AG10803 (cell line): ENCODE measurements at places on chromosomes 6 and 20.

GRCh38 chr6:149919834-149920225, 3.1 kb downstream of the RAET1G start:
- DNase-seq: no peak

DNA sequence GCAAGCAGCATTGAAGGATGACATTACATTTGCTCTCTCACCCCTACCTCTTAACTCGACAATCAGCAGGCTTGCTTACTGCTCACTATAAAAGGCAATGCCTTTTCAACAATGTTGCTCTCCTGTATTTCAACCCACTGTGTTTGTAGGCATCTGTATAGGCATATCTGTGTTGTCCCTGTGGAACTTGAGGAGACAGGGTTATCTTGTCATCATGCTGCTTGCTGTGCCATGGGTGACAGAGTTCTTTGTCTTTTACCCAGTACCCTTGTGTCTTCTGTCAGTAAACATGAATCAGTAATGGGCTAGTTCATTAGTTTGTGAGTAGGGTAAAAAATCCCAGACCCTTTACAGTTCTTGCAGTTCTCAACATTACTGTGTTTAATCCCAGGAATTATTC, 25.2 kb downstream of the PHF3 start:
- no peak for DNase-seq

GRCh38 chr20:646107-646867, 6.7 kb downstream of the SRXN1 start:
- no peak for DNase-seq

DNA sequence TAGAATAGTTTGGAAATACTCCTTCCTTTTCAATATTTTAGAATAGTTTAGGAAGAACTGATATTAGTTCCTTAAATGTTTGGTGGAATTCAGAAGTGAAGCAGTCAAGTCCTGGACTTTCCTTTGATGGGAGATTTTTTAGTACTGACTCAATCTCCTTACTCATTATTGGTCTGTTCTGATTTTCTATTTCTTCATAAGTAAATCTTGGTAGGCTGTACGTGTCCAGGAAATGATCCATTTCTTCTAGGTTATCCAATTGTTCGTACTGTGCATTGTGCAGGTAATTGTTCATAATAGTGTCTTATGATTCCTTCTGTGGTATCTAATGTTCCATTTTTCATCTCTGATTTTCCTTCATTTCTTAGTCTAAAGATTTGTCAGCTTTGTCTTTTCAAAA, 138.9 kb downstream of the SYCP2 start:
- DNase-seq: no peak

- DNase-seq: no peak
Observed at GRCh38 chr6:67237277-67237676, 1397.8 kb upstream of the ADGRB3 start.

DNA sequence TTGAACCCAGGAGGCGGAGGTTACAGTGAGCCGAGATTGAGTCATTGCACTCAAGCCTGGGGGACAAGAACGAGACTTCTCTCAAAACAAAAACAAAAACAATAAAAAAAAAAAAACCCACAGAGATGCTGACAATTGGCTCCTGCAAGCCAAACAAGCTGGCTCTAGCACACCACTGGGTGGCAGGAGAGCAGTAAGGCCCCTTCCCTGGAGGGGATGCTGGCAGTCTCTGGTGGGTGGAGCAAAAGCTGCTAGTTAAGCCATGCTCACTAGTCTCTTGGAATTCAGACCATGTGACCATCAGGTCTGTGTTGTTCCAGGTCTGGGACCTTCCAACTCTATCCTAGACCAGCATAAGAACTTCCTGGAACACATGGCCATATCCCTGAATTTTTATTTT, 18.9 kb upstream of the DSN1 start:
- DNase-seq: peak; percentile 64

- no peak for DNase-seq
Observed at GRCh38 chr6:22943327-22943726, 374.0 kb downstream of the HDGFL1 start.

GRCh38 chr6:160198606-160199211, 59.9 kb downstream of the SLC22A2 start:
- DNase-seq: no peak

DNA sequence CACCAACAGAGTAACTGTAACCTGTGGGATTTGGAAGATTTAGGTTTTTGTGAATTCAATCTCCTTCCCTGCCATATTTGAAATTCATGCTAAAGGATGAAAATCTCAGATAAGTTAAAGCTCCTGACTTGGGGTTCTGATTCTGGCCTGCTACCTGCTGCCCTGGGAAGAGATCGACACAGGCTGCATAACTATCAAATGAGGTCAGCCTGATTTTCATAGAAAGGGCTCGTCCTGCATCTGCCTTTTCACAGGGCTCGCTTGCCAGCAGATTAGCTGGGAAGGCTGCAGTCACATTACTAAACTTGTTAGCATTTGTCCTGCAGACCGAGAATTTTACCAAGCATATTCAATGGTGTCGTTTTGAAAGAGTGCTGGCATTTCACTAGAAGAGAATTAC, 14.6 kb downstream of the GCLC start:
- DNase-seq: peak; percentile 31

DNA sequence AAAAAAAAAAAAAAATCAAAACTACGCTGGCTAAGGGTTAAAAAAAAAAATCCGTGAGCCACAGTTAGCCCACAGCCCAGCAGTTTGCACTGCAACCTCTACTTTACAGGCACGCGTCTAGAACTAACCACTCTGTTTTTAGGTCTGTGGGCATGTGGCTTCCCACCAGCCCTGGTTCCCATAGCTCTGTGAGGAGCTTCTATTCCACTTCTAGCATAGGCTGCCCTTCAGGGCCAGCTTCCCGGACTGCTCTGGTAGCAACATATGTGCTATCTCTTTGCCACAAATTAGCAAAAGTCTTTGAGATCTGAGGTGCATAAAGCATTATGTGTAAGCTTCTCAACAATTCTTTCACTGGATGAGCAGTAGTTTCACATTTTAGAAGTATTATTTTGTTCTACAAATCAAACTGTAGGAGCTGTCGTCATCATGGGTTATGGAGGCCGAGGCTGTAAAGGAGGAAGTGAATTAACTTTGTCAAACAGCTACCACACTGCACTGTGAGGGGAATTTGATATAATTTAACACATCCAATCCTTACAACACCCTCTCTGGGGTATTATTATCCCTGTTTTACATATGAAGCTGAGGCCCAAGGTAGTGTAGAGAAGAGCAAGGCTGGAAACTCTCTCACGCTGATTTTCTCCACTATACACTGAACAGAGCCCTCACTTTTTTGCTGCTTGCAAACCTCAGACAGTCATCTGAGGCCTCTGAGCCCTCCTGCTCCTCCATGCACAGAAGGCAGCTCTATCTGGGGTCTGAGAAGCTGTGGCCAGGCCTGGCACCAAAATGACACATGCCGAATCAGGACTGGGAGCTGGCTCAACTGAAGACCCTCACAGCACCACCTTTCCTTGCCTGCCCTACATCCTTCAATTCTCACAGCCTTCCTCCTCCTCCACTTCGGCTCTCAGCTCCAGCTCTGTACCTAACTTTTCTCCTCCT, 35.4 kb downstream of the MAN1A1 start:
- no peak for DNase-seq

DNA sequence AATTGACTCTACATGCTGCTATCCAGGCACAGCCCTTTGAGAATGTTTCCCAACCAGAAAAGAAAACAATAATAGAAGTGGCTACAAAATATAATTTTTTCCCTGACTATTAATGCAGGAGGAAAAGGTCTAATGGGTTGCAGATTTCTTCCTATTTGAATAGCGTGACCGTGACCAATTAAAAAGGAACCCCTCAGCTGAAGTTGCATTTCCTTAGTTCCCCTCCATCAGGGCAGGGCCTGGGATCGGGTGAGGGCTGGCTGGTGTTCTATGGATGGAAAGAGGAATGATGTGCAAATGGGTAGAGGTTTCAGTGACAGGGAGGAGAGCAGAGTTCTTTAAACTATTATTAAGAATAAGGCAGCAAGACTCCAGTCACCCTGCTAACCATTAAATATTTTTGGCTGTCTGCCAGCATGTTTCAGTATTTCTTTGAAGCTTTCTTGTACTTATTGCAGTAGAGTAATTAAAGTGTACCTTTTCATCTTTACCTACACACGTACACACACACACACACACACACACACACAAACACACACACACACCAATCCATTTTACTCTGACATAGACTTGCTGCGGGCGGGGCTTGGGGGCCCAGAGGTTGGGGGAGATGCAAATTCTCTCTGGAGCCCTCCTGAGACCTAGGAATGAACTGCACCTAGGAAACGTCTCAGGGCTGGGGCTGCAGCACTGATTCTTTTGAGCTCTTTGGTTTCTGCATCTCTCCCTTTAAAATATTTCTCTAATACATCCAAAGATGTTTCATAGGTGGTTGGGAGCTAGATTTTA, 154.8 kb upstream of the SLC35B3 start:
- no peak for DNase-seq

- peak; percentile 34 for DNase-seq
Observed at GRCh38 chr6:139439349-139439748, 64.9 kb upstream of the CITED2 start.

DNA sequence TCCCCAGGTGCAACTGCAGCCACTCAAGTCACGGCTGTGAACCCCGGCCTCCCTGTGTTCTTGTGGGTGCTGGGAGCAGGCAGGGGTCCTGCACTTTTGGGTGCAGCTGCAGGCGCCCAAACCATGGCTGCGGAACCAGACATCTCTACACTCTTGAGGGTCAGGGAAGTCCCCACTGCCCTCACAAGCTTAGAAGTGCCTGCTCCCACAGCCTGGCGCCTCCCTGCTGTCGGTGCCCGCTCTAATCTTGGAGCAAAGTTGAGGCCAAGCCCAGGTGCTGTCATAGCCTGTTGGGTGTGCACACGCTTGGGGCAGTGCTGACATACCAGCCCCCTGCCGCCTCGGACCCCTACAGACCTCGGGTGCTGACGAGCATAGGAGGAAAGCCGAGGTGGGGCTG, 6.2 kb downstream of the DEFB132 start:
- DNase-seq: no peak
